AG10803 (cell line): ENCODE measurements at places on chromosomes 16 and 17.

GRCh38 chr17:6095501-6095900, 25.3 kb downstream of the WSCD1 start:
- DNase-seq: no peak

DNA sequence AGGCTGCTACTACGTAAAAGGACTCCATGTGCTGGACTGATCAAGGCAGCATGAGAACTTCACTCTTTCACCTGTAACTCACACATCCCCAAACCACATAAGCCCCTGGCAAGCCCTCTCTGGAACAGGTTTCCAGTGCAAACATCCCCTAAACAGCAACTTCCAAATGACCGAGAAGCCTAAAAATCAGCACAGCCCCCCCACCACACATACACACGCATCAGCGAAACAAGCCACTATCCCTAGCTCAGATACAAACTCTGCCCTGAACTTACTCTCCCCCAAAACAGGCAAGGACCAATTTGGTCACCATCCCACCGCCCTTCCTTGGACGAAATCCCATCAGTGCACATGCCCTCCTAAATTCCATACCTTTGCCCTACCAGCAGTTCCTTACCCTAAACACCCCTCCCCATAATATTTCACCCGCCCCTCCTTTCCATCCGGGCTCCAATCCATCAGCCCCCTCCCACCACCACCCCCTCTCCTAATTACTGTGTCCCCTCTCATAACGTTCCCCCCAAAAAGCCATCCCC, 735 bp downstream of the LSM12 start:
- no peak for DNase-seq

GRCh38 chr17:37642681-37643080, 565 bp downstream of the DDX52 start:
- DNase-seq: peak; percentile 40

GRCh38 chr16:73002866-73003265, 45.1 kb downstream of the ZFHX3 start:
- peak; percentile 75 for DNase-seq

DNA sequence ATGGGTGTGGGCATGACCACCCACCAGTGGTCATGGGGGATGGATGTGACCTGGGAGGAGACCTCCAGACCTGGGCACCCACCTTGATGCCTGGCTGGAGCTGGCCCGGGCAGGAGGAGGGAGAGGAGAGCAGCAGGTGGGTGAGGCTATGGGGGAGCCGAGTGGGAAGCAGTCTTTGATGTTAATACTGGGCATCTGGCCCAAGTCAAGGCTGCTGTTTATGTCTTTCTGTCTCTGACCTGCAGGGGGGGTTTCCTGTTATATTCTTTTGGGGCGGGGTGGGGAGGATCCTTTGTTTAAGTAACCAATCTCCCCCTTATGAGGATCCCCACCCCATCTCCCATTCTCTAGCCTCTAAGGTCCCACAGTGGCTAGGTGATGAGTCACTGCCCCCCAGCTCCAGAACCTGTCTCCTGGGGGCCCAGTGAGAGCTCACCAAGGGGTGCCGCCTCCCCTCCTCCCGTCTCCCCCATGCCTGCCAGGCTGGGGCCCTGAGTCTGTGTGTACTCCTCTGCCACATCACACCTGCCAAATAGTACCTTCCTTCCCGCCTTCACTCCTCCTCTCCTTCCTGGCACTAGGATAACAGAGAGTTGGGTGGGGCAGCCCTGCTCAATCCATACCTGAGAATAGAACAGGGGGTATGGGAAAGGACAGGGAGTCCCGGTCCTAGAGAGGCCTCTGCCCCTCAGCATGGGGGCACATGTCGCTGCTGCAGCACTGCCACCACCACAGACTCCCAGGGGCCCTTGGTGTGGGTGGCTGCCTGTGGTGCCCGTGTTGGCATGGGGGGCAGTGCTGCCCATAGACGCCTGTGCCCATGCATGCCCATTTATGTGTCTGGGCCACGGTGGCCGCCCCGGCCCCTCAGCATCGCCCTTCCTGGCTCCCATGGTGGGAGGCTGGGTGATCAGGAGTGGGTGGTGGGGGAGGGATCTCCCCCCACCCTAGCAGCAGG, 7.3 kb downstream of the THRA start:
- DNase-seq: no peak

DNA sequence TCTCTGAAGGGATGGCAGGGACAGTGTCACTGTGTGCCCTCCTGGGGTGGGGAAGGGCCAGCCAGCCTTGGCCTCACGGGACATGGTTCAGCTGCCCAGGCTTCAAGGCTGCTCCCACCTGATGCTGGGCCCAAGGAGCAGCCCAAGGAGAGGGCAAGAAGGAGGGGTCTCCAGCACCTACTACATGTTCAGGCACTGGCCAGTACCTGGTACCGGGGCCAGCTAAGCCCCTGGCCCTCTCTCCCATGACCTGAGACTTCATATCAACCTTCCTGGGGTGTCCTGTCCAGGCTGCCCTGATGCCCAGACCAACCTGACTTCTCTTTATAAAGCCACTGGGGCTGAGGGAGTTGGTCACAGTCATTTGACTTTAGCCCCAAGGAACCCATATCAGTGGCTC, 1.3 kb downstream of the USH1G start:
- DNase-seq: no peak

- DNase-seq: no peak
Observed at GRCh38 chr17:64282753-64283080, 19.7 kb upstream of the TEX2 start.

GRCh38 chr16:8676737-8677375, 2.4 kb downstream of the ABAT start:
- DNase-seq: no peak

DNA sequence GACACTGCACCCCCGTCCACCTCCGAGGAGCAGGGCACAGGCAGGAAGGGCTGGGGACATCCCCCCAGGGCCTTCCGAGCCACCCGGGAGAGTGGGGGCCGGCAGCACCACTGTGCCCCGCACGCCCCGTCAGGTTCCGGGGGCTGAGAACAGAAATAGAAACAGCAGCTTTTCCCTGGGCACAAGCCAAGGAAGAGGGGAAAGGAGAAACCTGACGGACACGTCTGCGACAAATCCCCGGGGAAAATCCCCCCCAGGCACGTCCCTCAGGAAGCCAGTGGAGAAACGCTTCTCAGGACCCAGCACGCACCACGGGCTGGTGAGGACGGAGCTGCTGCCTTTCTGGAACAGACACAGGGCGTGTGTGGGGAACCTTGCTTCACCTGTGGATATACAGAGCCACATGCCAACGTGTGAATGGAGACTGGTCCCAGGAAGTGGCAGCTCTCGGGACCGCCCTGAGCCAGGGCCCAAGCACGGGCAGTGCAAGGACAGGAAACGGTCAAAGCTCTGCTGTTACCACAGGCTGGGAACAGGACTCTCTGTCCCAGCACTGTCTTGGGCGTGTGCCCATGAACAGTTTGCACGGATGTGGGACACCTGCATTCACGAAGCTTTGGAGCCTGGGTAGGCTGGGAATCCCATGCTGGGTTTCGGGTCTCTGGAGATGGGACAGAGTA, 1.2 kb upstream of the TMEM204 start:
- DNase-seq: peak; percentile 65

DNA sequence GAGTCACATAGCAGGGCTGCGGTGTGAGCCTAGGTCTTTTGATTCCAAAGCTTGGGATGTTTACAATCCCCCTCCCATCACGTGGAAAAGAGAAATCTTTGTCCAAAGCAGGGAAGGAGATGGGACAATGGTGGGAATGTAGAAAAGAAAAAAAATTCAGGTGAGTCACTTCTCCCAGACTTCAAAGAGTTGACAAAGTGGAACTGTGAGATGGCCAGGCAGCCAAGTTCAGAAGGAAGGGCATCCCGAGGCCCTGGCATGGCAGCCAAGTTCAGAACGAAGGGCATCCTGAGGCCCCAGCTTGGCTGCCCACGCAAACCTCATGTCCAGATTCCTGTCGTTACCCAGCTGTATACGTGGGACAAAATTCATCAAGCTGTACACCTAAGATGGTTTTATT, 47.5 kb downstream of the FOXL1 start:
- DNase-seq: no peak

DNA sequence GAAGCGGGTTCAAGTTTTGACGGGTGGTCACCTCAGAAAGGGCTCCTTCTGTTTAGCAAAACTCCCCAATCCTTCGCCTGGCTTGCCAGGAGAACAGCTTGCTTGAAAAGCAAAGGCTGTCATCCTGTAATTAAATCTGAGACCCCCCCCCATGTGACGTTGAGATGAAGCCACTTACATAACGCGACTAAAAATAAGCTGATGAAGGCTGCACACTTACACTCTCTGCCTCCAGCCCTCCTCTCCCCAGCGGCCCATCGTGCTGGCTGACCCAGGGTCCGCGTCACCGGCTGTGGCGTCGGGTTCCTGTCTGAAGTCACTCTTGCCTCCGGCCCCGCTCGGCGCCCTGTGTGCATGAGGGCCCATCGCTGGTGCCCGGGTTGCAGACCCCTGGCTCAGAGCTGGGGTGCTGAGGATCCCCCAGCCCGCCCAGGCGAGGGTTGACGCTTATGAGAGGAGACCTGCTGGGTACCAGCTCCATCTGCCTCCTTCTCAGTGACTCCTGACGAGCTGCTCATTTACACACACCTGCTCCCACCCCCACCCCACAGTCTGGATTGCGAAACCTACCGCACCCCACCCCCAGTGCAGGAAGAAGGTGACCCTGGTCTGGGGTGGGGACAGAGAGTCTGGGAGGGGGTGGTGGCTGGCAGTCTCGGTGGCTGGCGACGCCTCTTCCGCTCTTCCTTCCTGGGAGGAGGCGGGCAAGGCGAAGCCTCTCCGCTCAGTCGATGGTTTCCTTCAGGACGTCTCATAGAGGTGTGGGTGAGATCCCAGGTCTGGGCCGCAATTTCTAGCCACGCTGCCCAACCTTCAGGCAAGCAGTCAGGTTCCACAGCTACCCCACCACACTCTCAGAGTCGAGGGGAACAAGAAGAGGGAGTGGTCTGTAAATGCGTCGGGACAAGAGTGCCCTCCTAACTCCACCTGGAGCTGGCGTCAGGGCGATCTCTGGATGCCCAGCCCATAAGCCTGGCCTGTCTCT, 3.1 kb upstream of the BAIAP2 start:
- no peak for DNase-seq

DNA sequence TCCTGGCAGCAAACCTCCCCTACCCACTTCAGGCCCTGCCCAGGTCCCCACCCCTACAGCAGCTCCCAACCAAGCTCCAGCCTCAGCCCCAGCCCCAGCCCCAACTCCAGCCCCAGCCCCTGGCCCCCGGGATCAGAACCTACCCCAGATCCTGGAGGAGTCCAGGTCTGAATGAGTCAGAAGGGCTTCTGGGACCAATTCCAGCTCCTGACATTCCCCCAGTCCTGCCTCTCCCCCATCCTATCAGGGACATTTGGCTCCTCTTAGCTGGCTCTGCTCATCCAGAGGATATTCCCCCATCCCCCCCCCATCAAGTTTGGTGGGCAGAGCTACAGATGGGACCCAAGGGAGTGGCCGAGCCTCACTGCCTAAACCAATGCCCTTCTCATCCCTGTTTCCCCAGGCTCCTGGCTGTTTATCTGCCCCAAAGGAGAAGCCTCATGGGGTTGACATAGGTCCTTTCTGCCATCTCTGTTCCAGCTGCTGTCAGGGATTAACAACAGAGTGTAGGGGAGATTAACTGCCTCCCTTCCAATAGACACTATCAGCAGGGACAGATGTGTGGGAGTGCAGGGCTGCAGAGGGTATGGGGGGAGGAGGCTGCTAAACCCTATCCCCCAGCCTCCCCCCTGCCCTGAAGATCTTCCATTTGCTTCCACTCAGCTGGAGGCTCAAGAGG, 16.5 kb downstream of the CNTNAP1 start:
- peak; percentile 82 for DNase-seq

DNA sequence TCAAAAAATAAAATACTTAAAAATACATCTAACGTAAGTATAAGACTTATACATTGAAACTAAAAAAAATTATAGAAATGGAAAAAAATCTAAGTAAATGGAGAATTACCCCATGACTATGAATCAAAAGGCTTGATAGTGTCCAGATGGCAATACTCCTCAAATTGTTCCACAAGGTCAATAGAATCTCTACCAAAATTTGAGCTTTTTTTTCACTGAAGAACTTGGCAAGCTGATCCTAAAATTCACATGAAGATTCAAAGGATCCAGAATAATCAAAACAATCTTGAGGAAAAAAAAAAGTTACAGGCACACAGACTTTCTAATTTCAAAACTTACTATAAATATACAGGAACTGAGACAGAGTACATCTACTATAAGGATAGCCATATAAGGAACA, 448.4 kb upstream of the CDH11 start:
- peak; percentile 54 for DNase-seq

GRCh38 chr17:34503528-34504195, 75.7 kb upstream of the TMEM132E start:
- DNase-seq: no peak

DNA sequence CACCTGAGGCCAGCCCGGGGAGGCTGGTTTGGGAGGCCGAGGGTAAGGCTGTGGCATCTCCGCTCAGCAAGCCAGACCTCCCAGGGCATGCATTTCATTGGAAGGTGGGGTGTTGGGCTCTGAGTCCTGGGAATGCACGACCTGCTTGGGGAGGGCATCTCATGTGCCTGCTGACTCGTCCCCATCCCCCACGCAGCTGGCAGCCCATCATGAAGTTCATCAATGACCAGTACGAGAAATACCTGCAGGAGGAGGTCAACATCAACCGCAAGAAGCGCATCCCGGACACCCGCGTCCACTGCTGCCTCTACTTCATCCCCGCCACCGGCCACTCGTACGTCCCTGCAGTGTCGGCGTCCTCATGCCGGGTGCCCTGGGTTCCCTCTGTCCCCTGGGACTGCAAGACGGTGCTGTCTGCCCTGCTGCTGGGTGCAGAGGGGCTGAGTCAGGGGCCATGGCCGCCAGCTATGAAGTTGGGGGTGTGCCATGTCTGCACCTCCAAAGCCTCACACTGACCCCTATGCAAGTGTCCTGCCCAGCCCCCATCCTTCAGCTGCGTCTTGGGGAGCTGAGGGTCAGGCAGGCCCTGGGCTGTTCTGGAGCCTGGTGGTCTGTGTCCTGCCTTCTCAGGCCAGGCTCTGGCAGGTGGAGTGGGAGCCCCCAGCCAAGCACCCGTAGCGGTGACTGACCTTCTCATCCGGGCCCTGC, 347.9 kb downstream of the SEC14L1 start:
- DNase-seq: no peak

DNA sequence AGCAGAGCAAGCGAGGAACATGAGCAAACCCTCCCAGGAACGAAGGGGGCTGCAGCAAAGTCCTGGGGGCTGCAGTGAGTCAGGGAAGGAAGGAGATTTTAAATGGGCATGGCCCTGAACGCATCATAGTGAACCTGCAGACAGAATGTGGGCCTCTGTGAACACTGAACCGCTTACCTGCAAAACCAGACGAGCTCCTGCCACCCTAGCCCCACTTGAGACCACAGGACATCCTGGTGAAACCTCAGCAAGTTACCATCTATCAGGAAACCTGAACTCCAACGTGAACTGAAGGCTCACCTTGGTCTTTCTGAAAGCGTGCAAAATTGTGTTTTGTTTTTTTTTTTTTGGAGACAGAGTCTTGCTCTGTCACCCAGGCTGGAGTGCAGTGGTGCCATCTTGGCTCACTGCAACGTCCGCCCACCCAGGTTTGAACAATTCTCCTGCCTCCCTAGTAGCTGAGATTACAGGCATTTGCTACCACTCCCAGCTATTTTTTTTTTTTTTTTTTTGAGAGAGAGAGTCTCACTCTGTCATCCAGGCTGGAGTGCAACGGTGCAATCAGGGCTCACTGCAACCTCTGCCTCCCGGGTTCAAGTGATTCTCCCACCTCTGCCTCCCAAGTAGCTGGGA, 30.8 kb downstream of the FANCA start:
- DNase-seq: no peak

- DNase-seq: no peak
Observed at GRCh38 chr16:79067600-79067999, 532.9 kb downstream of the MAF start.

GRCh38 chr16:86872131-86872530, 293.8 kb downstream of the FOXL1 start:
- no peak for DNase-seq
